ENCODE measurements at places on chromosomes 16 and 17.

DNA sequence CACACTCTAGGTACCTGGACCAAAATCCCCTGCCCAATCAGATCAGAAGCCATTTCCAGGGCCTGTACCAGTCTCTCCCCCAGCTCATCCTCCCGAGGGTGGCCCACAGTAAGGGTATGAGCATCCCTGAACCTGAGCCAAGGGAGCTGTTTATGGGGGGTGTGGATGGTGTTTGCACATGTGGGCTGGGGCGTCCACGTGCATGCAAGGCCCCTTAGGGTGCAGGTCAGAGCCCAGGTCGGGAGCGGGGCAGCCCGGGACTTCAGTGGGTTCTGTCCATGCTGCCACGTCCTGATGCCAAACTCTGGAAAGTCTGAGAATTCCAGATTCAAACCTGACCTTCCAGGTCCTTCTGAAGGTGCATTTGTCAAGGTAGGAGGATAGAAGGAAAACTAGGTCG lies 9.8 kb downstream of the MILR1 start:
- no peak for DNase-seq

- DNase-seq, result peak; percentile 68
Observed at GRCh38 chr16:85888405-85889331, 10.3 kb upstream of the IRF8 start.

DNA sequence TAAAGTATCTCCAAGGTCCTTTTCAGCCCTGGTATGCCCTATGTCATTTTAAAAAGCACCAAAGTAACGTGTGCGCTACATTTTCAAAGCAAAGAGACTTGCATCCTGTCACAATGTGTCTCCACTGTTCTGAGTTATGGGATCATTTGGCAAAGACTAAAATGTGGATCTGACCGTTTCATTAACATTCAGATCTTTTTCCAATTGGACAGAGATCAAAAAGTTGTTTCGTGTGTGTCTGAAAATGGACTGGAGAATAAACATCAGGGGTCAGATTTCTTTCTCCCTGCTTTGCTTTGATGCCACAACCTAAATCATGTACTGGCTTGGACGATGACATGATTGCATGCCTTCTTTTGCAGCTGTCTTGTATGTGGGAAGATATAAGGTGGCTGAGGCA lies 136.0 kb upstream of the NOG start:
- DNase-seq, result no peak

DNA sequence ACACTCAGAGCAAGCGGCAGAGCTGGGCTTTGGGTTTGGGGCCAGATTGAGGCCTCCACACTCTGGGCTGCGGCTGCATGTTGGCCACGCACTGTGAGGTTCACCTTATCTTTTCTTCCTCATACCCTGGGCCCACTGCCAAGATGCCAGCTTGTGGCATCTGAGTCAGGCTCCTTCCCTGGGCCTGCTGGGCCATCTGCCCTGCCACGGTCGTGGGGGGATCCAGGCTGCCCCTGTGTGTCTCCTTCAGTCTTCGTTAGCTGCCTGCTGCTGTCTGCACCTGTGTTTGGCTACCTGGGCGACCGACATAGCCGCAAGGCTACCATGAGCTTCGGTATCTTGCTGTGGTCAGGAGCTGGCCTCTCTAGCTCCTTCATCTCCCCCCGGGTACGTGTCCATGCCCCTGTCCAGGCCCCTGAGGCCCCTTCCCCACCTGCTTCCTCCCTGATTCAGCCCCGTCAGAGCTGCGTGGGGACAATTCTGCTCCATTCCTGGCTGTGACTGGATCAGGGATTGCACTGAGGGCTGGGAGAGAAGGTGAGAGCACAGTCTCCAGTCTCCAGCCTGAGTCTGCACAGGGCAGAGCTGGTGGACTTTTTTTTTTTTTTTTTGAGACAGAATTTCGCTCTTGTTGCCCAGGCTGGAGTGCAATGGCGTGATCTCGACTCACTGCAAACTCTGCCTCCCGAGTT lies 11.2 kb downstream of the SPNS3 start:
- no peak for DNase-seq

DNA sequence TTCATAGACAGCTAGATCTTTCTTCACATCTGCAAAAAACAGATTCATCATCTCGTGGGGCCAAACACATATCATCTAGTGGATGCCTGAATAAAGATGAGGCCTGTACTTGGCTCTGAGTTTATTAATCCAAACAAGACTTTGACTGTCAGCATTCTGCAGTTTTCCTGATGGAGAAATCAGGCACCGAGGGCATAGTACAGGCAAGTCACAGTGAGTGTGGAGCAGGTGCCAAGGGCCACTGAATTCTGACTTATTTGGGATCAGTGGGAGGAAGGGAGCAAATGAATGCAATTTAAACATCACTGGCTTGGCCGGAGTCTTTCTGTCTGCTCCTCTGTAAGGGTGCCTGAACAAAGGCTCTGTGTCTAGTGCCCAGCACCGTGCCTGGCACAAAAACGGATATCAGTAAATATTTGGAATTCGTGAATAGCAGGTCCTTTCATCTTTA lies 975 bp downstream of the CFAP20 start:
- no peak for DNase-seq

- DNase-seq, result no peak
Observed at GRCh38 chr17:66855204-66855603, 20.3 kb downstream of the CACNG5 start.

GRCh38 chr16:86199871-86200695 lies 301.1 kb downstream of the IRF8 start:
- DNase-seq, result peak; percentile 55

DNA sequence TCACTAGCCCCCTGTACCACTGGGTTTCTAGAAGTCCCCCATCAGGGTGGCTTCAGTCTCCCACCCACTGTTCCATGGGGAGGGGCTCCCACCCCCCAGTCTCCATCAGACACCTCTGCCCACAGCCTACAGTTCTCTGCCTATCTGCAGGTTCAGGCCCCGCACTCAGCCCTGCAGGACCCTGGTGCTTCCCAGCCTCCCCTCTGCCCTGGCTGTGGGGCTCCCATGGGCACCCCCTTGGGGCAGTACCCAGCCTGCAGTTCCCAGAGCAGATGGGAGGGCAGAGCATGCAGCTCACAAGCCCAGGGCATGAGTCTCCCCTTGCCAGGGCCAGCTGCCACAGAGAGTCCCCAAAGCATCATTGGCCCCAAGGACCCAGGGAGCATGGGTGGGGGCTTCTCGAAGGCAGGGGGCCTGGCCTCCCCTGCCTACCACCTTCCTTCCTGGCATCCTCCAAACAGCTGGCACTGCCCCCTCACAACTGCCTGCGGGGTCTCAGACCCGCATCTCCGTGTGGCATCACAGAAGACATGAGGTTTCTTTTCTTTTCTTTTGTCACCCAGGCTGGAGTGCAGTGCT lies 2.8 kb upstream of the MRPL28 start:
- no peak for DNase-seq

DNA sequence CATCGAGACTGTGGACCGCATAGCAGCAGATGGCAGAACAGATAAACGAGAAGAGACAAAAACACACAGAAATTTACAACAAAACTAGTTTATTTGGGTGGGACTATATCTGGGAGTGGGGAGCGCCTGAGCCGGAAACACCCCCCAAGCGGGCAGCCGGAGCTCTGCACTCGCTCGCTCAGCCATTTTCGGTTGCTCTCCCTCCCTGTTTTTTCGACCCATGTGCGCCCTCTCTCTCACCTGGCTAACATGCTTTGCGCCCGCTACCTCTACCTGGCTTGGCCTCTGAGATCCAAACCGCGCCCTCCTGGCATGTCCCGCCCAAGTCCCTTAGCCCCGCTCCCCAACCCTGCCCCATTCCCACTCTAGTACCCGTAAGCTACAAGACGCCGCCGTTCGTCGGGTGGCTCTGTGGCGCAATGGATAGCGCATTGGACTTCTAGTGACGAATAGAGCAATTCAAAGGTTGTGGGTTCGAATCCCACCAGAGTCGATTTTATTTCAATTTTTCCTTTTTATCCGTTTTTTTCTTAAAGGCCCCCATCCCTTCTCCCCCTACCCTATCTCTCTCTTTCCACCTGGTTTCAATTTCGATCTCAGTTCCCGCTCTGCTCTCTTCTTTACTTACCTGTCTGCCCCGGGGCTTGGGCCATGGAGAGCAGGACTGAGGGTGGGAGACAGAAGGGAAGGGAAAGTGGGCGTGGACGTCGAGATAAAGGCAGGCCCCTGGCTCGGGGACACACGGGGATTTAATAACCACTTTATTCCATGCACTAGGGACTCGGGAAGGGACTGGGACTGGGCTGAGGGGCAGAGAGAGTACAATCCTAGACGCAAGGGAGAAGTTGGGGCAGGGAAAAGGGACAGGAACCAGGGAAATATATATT lies 2.4 kb upstream of the ALOXE3 start:
- DNase-seq, result peak; percentile 73
